ENCODE measurements at places on chromosomes 13 and 19. TPM values are rescaled to one million over a fixed set of nuclear protein-coding genes. Genes with fewer than 3 reads are reported as not detected.

- DNase-seq, result no peak
Measured at GRCh38 chr13:49776871-49777270, 15.6 kb downstream of the KPNA3 start.

- DNase-seq, result peak; percentile 81
Measured at GRCh38 chr19:18292810-18293641, 11.6 kb upstream of the JUND start.

DNA sequence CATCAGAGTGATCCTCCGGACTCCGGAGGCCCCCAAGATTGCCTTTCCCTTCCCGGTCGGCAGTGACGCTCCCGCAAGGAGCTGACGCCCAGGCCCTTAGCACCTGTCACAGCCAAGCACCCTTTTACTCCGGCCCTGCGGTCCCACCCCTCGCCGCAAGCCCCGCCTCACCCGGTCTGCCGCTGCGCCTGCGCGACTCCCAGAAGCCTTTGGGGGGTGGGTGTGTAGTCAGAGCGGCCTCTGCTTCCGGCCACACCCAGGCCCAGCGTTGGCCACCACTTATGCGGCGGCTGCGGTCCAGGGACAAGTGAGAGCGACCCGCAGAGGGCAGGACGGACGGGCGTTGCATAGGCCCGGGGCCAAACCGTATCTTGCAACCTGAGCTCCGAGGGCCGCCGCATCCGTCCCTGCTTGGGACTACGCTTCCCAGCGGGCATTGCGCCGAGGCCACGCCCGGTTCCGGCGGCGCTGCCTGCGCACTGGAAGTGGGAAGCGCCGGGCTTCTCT is 441 bp upstream of the ZFP28 start:
- peak; percentile 95 for DNase-seq

DNA sequence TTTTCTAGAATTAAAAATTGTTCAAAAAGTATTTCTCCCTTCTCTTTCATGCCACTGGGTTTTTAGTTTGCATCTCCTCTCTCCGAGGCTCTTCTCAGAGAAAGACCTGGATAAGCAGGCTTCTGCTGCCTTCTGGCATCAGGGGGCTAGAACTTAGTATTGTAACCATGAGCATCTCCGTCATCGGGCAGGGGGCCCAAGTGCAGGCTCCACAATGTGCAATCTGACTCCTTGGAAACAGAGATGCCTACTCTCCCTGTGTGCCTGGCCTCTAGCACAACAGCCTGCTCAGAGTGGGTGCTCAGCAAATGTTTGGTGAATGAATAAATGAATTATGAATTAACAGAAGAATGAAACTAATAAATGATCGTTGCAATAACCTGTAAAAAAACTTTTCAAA is 45.6 kb upstream of the MTIF3 start:
- DNase-seq, result no peak

DNA sequence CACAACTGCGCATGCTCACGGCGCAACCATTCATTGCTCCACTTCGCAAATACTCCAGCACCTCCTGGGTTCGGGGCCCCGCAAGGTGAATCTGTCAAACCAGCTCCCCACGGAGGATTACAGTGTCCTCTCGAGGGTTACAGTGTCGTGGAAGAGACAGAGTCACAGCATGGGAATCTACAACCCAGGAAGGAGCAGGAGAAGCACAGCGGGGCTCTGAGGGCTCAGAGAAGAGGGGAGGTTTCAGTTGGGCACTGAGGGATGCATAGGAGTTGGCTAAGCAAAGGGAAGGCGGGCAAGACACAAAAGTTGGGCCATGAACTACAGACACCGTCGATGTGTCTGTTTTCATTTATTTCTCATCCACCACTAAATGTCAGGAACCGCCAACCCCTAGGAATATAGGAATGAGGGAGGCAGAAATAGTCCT is 1.0 kb upstream of the GTF2F1 start:
- DNase-seq, result no peak

GRCh38 chr19:18208098-18208951 is 4.5 kb upstream of the RAB3A start:
- DNase-seq, result peak; percentile 78

DNA sequence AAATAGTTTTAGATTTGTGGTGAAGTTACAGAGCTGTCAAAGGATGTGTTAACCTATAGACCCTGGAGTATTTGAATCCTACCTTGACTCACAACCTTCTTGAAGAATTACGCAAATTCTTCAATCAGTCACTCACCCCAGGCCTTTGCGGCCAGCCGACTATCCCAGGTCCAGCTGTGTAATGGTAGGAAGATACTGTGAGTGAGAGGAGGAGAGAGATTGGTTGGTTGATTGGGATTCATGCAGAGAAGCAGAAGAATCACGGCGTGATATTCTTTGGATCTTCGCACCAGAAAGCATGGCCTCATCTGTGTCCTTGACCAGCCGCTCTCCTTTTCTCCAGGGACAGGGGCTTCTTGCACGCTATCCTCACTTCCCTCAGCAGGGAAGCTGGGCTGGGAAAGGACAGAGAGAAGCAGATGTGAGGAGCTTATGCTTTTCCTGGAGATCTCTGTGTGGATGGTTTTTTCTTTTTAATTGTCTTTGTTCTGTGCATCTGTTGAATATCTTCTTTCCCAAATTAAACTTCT is 249.1 kb downstream of the GGACT start:
- DNase-seq, result no peak

DNA sequence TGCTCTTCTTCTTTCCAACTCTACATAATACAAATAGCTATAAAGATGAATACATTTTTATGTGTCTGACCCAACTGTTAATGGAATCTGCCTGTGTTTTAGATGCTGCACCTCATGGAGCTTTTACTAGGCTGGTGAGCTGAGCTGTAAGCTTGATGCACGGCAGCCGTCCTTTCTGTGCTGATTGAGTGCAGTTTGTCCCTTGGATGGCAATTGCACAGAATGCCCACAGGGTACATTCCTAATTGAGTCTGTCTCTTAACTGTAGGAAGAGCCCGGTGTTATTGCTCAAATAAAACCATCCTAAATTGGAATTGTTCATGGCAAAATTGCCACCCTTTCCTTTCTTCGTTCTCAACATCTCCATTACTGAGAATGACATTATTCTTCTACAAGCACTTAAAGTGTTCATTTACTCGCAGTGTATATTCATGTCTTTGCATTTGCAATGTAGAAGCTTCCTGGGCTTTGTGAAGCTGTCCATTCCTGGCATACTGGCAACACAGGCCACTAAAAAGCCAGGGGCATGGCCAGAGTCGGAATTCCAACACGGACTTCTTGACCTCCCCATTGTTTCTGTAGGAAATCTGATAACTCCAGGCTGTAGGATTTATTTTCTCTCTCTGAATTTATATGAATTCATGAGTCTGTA is 85.8 kb downstream of the SLC10A2 start:
- DNase-seq, result no peak

- DNase-seq, result no peak
Measured at GRCh38 chr19:1762243-1763117, 9.2 kb downstream of the ONECUT3 start.

- no peak for DNase-seq
Measured at GRCh38 chr13:60990032-60990733, 425.5 kb downstream of the PCDH20 start.

- DNase-seq, result no peak
Measured at GRCh38 chr13:110119935-110120905, 186.7 kb downstream of the COL4A1 start.

- no peak for DNase-seq
Measured at GRCh38 chr19:14379294-14380065, 1.8 kb upstream of the ADGRE5 start.

GRCh38 chr13:25118378-25118905 is 22.5 kb downstream of the PABPC3 start:
- no peak for DNase-seq

DNA sequence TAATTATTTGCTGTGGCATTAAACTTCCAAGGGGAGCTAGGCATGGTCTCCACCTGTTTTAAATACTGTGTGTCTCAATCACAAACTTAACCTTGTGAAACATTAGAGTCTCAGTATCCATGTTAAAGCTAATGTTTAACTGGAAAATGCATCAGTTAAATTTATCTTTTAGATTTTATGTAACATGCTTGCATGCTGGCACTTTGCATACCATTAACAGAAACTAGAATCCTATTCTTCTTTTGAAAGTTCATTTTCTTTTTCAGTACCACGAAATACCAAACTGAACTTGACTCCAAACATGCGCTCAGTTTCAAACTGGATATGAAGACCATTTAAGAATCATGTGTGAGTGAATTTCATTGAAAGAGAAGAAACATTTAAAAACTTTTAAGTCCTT is 328.9 kb upstream of the SLC10A2 start:
- no peak for DNase-seq

- DNase-seq, result no peak
Measured at GRCh38 chr19:752652-753517, 2.0 kb downstream of the MISP start.

GRCh38 chr19:38834104-38834490 is 2.5 kb upstream of the ECH1 start:
- DNase-seq, result no peak

GRCh38 chr13:40994581-40995230 is 24.4 kb downstream of the ELF1 start:
- DNase-seq, result peak; percentile 48

- no peak for DNase-seq
Measured at GRCh38 chr13:59701261-59701660, 462.5 kb downstream of the DIAPH3 start.

GRCh38 chr19:11323601-11324078 is 15.8 kb downstream of the RAB3D start:
- no peak for DNase-seq

DNA sequence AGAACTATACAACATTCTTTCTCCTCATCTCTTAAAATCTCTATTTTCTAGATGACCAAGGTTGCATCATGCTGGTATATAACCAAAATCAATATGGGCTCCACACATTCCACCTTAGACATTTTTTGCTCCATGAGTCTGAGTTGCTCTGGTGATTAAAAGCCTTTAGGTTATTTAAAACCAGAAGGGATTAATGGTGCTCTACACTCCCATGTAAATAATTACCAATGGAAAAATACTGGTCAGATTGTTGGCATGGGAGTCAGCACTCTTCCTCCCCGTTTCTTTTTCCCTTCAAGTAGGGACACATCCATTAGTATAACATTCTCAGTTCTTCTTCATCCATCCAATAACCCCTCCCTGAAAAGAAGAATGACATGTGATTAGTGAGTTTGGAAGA is 747.7 kb downstream of the PCDH17 start:
- DNase-seq, result no peak

DNA sequence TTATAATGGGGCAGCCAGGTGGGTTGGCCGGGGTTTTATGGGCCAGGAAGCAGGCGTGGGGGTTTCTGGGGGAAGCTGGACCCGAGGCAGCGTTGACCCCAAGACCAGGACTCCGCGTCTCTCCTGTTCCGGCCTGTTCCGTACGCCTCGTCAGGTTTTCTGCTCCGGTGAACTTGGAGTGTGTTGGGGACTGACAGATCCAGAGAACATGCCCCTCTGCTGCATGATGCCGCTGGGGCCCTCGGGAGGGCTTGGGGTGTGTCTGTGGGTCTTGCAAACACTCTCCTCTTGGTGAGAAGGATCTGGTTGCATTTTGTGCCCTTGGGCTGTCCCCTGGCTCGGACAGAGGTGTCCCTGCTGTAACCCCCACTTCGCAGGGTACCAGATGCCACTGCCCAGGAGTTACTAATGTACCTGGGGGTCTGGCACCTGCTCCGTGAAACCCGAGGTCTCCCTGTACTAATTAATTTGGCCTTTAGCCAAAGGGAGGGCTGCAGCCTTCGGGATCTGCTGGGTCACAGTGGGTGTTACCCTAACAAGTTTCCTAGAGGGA is 15.6 kb downstream of the KDM4B start:
- no peak for DNase-seq

- peak; percentile 34 for DNase-seq
Measured at GRCh38 chr19:46530636-46531035, 35.0 kb upstream of the PNMA8B start.

GRCh38 chr13:66972659-66973058 is 257.5 kb downstream of the PCDH9 start:
- no peak for DNase-seq

- DNase-seq, result no peak
Measured at GRCh38 chr19:9700229-9700981, 25.5 kb upstream of the ZNF562 start.

DNA sequence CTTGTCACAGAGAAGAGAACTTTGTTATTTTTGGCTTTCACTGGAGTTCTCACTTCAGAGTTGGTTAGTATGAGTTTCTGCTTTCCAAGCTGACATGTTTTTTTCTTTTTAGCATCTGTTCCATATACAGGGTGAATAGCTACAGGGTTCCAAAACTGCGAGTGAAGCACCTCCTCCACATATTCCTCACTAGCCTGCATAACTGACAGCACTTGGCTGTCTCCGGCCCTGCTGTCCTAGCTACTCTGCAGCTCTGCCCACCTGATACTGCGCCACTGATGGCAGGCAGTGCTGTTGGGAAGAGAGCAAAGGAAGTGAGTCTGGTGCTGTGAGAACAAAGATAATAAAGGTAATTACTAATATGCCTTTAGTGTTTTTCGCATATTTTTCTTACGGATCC is 6.8 kb downstream of the ATP8A2 start:
- DNase-seq, result no peak

GRCh38 chr19:29480507-29480906 is 45.3 kb upstream of the VSTM2B start:
- no peak for DNase-seq

DNA sequence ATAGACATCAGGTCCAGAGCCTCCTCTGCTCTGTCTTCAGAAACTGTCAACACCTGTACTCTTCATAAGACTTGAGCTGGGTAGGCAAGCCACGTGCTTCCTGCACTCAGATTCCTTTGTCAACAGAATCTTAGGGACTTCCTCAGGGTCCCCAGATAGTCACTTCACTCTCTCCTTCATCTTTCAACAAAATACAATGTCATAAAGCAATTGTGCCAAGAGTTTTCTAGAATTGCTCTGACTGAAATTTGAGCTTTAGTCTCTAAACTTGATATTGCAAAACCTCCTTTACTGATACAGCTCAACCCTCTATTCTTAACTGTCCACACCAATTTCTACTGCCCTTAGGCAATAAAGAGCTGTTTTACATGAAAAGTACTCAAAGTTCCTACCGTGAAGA is 179.9 kb downstream of the IRS2 start:
- no peak for DNase-seq

DNA sequence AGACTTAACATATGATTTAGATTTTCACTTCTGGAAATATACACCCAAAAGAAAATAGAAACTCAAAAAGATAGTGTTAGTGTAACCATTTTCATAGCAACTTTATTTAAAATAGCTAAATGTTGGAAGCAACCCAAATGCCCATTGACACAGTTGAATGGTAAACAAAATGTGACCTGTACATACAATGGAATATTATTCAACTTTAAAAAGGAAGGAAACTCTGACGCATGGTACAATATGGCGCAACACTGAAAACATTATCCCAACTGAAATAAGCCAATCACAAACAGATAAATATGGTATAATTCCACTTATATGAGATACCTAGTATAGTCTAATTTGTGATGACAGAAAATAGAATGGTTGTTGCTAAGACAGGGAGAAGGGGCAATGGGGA is 1456.1 kb upstream of the MIR17HG start:
- no peak for DNase-seq

GRCh38 chr19:17620696-17621095 is 65.2 kb downstream of the COLGALT1 start:
- DNase-seq, result no peak

The SLITRK1 gene
- not detected for total RNA-seq

The LRCH1 gene
- 14.8 TPM for total RNA-seq

The PLVAP gene
- total RNA-seq, result not detected

The PSG7 gene
- not detected for total RNA-seq

The RASAL3 gene
- 80.7 TPM for total RNA-seq

The CBLC gene
- total RNA-seq, result not detected

The PROZ gene
- not detected for total RNA-seq

The IL17D gene
- 0.21 TPM for total RNA-seq

The CYP4F3 gene
- total RNA-seq, result 0.07 TPM

The CGB8 gene
- not detected for total RNA-seq

The ZNF540 gene
- 1.1 TPM for total RNA-seq

The SAMD1 gene
- total RNA-seq, result 72.9 TPM

The CYP4F2 gene
- total RNA-seq, result not detected

The FGF9 gene
- not detected for total RNA-seq

The CD33 gene
- total RNA-seq, result 0.26 TPM

Data from activated CD4-positive, alpha-beta T cell treated with anti-CD3 and anti-CD28 coated beads for 36 hours (primary cell).